Stimulated activated CD8-positive, alpha-beta memory T cell treated with anti-CD3 and anti-CD28 coated beads, Interleukin-15, amount 100 ng/mL, for 48 hours (primary cell): ENCODE measurements at places on chromosomes 2 and 18.

DNA sequence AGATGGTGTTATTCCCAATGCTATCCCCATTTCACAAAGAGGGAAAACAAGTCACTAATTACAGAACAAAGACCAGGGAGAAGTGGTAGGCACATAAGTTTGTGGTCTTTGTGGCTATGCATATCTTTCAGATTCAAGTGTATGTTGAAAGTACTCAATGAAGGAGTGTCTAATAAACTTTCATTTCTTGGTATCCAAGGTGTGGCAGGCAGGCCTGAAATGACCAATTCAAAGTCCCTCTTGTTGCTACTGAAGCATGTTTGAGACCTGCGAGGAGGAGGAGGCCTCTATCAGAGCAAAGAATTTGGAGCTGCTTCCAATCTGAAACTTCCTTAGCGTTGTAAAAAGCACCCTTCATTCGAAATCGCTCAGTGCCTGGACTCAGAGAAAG, 60.9 kb upstream of the KLF7 start:
- DNase-seq, result no peak

GRCh38 chr2:69062307-69062962, 49.5 kb downstream of the ANTXR1 start:
- DNase-seq, result no peak

GRCh38 chr2:106184394-106184793, 9.7 kb downstream of the UXS1 start:
- no peak for DNase-seq

GRCh38 chr2:108640731-108641130, 78.6 kb upstream of the RANBP2 start:
- DNase-seq, result no peak

DNA sequence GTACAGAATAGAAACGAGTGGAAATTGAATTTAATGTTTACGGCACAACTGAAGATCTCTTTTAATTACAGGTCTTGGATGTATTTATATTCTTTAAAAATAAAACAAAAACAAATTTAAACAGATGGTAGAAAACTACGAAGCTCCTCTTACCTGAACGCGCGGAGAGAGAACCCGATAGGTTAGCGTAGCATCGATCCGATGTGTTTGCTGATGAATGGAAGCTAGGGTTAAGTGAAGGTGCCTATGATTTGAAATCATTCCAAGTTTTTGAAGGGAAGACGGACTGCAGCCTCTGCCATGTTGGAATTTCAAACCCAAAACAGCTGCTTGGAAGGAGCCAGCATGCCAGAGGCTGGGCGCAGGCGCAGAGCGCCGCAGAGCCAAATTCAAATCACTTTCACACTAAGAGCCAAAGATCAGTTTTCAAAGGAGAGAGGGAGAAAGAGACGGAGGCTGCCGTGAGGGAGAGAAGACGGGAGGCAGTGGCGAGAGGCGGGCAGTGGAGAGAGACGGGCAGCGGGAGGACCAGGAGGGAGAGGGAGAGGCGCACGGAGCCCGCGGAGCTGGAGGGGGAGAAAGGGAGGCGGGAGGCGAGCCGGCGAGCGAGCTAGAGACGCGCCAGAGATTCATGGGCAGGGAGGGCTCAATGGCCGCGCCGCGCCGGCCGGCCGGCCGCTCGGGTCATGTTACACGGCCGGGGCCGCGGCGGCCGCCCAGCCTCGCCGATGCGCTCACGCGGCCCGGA, at the start of gene FIGN:
Gene FIGN (minus strand): TSS at position 324 of the 748 bp plus-strand sequence. CDS start 1,081 bp downstream, outside the sequence.
- no peak for DNase-seq

DNA sequence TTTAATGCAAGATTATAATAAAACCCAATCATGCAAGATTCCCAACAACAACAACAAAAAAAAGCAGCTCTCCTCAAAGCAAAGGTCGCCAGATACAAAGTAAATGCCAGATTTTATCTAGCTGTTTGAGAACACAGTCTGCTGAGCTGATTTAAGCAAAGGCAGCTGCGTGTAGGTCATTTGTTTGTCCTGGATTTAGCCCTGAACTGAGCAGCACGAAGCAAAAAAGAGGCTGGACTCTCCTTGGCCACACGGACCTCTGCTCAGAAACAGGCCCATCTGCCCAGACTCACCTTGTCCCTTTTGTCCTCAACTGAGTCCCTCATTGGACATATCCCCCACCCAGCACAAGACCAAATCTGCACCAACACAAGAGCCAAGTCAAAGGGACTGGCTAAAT, 91.5 kb downstream of the PID1 start:
- no peak for DNase-seq

GRCh38 chr2:178450524-178450773, 526 bp downstream of the PRKRA start:
- no peak for DNase-seq

DNA sequence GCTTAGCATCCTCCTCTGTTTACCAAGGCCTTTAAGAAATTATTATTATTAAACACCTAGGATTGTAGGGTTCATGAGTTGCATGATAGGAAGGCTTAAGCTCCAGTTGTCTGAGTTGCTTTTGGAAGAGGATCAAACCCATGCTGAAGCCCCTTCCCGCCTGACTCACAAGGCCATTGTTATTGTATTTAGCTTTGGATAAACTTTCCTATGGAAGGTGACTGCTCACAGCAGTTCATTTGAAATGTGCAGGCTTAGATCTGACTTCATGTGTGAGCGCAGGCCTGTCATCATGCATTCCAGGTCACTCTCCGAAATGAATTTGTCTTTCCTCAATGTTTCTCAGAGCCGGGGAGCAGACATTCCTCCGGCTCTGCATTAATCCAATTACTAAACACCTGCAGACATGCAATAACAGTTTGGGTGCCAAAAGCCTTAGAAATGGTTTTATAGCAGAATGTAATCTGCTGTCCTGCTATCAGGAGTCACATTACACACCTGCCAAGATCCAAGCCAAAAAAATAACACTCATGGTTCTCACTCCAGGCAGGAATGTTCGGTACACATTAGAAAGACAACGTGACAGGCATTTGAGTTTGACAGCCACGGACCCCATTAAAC, 119.9 kb downstream of the OSR1 start:
- no peak for DNase-seq

GRCh38 chr2:129240061-129240460, 739.4 kb upstream of the RAB6C start:
- no peak for DNase-seq

- no peak for DNase-seq
Measured at GRCh38 chr2:27921880-27922547, 31.5 kb downstream of the BABAM2 start.

DNA sequence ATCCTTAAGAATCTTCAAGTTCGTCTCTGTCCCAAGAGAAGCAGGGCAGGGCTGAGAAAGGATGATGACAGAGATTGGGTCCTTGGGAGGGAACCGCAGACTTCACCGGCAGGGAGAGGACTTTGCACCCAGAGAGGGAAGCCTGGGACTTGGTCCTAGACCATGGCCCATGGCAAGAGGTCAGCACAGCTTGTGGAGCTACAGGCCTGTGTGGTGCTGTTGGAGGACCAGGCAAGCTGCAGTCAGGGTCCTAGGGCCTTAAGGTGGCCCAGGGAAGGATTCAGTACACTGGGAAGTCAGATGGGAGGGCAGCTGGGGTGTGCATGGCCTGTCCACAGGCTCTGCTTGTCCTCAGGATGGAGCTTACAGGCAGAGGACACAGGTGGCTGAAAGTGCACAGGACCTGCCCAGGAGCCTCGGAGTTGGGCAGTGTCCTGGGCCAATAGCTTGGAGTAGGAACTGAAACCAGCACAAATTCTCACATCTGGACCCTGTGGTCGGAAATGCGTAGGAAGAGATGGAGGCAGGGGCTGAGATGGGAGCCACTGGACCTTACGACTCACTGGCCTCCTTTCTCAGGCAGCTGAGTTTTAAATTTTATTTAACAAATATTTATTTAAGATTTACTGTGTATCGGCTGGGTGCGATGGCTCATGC, 56.4 kb upstream of the TCF7L1 start:
- DNase-seq, result no peak

DNA sequence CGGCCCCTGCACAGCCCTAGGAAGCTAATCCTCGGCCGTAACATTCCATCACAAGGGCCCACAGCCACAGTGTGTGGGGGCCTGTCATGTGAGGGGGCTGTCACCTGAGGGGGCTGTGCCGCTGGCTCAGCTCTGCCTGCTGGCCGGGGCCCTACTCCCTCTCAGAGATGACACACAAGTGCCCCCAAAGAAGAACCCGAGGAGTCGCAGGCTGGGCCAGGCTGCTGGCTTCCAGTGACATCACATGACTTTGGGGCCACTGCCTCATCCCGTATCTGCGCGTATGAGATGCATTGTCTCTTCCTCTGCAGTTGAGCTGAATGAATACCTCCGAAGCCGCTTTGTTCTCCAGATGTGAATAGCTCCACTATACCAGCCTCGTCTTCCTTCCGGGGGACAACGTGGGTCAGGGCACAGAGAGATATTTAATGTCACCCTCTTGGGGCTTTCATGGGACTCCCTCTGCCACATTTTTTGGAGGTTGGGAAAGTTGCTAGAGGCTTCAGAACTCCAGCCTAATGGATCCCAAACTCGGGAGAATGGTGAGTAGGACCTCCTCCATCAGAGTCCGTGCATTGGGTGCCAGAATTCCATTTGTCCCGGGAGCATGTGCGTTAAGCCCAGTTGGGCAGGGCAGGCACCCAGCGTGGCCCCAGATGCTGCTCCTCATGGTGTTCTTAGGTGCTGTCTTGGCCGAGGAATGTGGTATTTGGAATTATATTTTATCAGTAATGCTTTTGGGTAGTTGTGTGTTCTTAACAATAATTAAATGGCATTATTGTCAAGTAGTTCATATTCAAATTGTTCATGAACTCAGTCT, at the start of gene CNDP1:
Gene CNDP1 (plus strand): TSS at position 351 of the 820 bp plus-strand sequence. CDS start 168 bp downstream, at position 519.
- no peak for DNase-seq

- no peak for DNase-seq
Measured at GRCh38 chr2:134208825-134209224, 45.0 kb upstream of the MGAT5 start.

DNA sequence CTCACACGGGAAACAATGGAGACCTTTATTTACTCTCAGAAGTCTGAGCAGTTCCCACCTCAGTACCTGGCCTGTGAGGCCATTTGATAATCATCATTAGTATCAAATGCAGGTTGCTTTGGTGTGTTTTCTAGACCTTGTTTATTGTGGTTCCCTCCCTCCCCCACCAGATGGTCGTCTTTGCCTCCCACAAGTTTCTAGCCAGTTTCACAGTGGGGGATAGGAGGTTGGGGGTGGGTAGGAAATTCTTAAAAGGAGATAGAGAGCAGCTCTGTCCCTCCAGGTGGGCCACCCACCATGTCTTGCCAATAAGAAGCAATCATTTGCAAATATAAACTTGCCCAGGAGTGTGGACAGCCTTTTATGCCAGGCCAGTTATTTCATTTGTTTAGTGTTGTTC, 31.3 kb downstream of the SETBP1 start:
- DNase-seq, result no peak

- DNase-seq, result no peak
Measured at GRCh38 chr2:238786792-238787490, 60.9 kb upstream of the TWIST2 start.

GRCh38 chr2:173772205-173772604, 193.0 kb downstream of the SP3 start:
- DNase-seq, result no peak

DNA sequence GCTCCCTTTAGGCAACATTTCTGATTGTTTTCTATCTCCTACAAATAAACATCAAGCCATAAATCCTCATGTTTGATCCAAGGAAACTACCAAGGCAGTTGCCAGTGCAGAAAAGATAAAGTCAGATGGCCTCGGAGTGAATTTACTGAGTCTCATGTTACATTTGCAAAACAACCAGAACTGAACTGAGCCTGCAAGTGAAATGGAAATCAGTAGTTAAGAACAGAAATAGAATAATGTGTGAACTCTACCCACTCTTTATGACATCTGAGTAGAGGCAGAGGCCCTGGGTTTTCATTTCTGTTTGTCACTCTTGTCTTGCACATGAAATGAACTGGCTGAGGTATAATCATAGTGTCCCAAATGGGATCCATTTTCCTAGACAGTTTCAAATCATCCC, 20.4 kb upstream of the DAPL1 start:
- DNase-seq, result no peak

DNA sequence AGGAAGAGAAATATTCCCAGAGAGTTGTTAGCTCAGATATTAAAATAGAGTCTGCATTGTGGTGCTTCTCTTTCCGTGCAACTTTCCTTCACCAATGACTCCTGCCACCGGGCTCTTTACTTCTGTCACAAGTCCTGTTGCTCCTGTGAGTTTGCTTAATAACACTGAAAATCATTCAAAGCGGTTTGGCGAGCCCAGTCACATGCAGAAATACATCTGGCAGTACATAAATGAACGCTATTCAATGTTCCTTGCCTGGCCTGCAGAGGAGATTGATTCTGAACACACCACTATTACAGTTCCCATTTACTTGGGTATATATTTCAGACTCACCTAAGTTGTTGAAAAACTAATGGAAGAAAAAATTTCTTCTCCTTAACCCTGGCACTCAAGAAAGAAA, 276.6 kb downstream of the ZNF521 start:
- no peak for DNase-seq

GRCh38 chr18:53771664-53772063, 452.8 kb downstream of the MBD2 start:
- DNase-seq, result no peak

GRCh38 chr2:39175026-39175812, 54.4 kb upstream of the SOS1 start:
- no peak for DNase-seq

- DNase-seq, result no peak
Measured at GRCh38 chr2:98895221-98895620, 40.8 kb downstream of the CRACDL start.

- no peak for DNase-seq
Measured at GRCh38 chr2:149451417-149452165, 121.2 kb downstream of the LYPD6 start.

- DNase-seq, result no peak
Measured at GRCh38 chr18:9550429-9550828, 63.9 kb downstream of the PPP4R1 start.

- DNase-seq, result no peak
Measured at GRCh38 chr2:163008642-163009041, 170.1 kb upstream of the KCNH7 start.

DNA sequence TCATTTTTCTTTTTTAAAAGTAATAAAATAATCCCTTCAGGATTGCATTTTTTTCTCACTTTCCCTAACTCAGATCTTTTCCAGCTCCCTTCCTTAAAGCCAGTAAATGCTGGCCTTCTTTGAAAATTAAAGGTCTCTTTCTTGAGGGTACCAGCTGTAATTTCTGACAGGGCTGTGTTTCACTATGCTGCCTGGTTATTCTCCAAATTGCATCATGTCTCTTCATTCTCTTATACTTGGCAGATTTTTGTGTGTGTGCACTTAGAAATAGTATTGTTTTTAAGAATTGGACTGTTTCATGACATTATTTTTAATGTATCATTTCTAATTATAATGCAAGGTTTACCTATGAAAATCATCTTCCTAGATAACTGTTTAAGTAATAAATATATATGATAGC, 72.0 kb upstream of the EPB41L5 start:
- DNase-seq, result no peak
